ENCODE measurements at places on chromosomes 6 and 20.

- DNase-seq = no peak
These were observed 253.4 kb upstream of the TAB2 start for GRCh38 chr6:149064001-149064659.

- no peak for DNase-seq
These were observed 79.8 kb upstream of the EYS start for GRCh38 chr6:65786815-65787214.

GRCh38 chr6:33029328-33030184, 20.2 kb upstream of the HLA-DOA start:
- peak; percentile 77 for DNase-seq

DNA sequence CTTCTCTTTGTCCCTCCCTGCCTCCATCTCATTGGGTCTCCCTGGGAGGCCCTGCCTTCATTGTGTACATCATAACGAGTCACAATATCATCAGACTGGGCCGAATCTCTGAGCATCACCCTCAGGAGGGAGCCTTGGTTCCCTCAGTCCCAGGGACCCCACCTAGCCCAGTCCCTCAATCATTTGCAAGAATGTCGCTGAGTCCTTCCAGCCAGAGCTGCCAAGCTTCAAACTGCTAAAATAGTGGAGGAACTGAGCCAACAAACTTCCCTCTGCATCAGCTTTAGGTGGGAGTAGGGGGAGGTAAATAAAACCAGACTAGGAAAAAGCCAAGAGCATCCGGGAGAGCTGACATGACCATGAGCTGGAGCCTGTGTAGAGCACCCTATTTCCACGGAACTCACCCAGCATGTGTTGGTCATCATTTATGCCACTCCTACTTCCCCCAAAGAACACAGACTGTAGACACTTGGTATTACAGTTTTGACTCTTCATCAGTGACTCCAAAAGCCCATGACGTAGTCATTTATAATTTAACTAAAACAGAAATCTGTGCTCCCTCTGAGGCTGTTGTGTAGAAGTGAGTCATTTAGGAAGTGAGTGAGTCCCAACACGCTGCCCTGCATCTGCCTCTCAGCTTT, 28.8 kb upstream of the IL17A start:
- peak; percentile 54 for DNase-seq

- DNase-seq = no peak
These were observed 3.3 kb downstream of the ENTPD6 start for GRCh38 chr20:25198663-25199383.

DNA sequence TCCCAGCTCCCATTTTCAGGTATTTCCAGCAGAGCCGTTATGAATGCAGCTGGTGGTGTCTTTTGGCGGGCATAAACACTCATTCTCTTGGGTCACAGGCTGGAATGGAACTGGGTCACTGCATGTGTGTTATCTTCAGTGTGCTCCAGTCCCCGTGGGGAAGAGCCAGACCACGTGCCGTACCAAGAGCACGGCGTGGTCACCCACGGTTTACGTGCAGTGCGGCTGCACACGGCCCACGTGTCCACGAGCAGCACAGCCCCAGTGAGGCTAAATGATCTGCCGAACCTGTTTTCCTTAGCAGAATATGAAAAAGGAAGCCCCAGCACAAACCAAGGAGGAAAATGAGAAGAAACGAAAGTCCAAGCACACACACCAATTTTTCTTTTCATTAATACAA, 121.5 kb downstream of the IRF4 start:
- DNase-seq = no peak

GRCh38 chr20:14832630-14833029, 495.2 kb upstream of the FLRT3 start:
- peak; percentile 70 for DNase-seq

DNA sequence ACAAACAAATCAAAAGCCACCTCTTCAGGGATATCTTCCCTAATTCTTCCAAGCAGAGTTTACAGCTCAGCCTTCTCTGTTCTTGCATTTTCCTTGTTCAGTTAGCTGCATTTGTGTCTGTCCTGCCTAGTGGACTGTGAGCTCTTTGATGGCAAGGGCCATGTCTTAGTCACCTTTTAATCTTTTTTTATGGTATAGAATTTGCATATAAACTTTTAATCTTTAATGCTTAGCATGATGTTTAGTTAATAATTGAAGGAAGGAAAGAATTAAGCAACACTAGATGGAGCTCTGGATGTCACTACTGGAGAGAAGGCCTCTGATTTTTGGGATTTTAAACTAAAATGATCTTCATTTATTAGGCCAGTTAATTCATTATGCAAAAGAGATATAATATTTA, 12.1 kb downstream of the PPP2R5D start:
- DNase-seq = no peak

DNA sequence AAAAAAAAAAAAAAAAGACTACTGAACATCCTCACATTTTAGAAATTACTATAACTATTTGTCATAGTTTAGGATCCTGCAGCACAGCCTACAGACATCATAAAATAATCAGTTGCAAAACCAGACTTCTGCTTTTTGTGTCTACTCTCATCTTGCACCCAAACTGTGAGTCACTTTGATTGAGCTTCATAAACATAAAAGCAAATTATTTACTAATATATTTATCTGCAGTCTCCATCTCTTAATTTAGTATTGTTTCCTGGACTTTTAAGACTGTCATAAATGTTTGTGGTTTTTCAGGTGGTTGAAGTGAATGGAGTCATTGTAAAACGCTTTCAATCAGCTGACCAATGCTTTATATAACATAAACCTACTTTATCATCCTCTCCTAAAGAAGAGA, 14.8 kb upstream of the CALHM6 start:
- DNase-seq = no peak

GRCh38 chr6:1641343-1641885, 31.7 kb downstream of the FOXC1 start:
- DNase-seq = no peak

GRCh38 chr6:158620963-158621693, 23.4 kb downstream of the DYNLT1 start:
- DNase-seq = no peak

DNA sequence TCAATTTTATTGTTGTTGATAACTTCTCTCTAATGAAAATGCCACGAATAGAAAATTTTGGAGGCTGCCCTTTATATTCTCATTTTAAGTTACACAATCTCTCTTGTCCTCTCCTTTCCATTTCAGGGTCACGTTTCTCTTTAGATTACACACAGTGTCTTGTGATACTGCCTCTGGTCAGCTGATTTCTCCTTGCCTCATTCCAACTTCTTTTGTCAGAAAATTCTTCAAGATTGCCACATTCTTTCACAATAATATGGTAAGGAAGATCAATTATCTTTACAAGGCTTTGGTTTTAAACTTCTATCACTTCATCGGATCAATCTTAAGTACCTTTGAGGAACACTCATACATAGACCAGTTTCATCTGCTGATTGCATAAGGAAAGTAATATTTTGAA, 370.3 kb downstream of the RFPL4B start:
- no peak for DNase-seq

DNA sequence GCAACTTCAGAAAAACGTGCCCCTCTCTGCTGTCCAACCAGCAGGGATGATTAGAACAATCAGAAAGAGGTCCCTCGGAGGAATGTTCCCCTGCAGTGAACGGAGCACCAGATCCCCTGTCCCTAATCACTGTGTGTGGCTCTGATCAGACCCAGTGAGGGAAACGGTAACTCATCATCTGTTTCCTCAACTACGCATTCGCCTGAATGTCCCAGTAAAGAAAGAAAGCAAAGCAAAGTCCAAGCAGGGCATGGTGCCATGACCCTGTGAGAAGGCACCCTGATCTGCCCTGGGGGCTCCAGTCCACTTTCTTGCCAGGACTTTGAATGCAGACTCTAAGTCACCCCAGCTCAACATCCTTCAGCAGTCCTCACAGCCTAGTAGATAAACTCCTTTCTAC, 149.2 kb downstream of the LY86 start:
- DNase-seq = no peak

DNA sequence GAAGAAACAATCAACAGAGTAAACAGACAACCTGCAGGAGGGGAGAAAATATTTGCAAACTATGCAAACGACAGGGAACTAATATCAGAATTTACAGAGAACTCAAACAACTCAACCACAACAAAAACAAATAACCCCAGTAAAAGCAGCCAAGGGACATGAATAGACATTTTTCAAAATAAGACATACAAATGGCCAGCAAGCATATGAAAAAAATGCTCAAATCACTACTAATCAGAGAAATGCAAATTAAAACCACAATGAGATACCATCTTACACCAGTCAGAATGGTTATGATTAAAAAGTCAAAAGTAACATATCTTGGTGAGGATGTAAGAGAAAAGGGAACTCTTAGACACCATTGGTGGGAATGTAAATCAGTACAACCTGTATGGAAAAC, 215.0 kb downstream of the THBS2 start:
- no peak for DNase-seq

GRCh38 chr20:61254881-61255626, 3.0 kb downstream of the CDH4 start:
- DNase-seq = no peak

- no peak for DNase-seq
These were observed 210.0 kb upstream of the PRDM1 start for GRCh38 chr6:105875974-105876640.

DNA sequence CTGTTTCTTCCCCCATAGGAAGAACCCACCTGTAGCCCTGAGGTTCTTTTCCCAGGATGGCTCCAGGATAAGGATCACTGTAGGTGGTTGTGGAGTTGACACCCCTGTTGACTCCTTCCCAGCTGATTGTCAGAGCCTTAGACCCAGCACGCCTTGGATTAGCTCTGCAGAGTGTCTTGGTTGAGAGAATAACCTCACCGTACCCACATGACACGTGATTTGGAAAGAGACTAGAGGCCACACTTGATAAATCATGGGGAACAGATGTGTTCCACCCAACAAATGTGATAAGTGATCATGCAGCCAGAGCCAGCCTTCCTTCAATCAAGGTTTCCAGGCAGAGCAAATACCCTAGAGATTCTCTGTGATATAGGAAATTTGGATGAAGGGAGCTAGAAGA, 12.2 kb downstream of the BTN3A1 start:
- DNase-seq = no peak

DNA sequence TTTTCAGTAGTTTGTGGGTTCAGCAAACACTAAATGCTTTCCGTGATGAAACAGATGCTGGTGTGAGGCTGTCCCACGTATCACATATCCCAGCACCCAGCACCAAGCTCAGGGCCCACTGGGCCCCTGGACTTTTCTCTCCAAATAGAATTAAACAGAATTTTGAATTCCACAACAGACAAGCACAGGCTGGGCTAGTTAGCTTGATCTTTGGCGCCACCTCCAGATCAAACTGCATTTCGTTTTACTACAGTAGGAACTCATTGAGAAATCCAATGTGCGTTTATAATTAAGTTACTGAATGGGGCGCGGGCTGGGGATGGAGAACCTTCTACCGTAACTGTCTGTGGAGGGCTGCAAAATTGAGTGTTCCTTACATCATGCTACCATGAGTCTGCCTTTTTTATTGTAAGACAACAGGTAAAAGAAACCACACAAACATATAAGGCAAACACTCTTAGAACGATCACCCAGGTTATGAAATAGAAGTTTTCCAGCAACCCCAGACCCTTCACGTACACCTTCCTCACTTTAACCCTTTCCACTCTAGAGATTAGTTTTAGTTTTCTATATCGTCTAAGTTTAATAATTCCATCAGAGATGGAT, 107.8 kb downstream of the ZFP64 start:
- DNase-seq = no peak

GRCh38 chr6:56480654-56481337, 161.9 kb downstream of the DST start:
- no peak for DNase-seq

DNA sequence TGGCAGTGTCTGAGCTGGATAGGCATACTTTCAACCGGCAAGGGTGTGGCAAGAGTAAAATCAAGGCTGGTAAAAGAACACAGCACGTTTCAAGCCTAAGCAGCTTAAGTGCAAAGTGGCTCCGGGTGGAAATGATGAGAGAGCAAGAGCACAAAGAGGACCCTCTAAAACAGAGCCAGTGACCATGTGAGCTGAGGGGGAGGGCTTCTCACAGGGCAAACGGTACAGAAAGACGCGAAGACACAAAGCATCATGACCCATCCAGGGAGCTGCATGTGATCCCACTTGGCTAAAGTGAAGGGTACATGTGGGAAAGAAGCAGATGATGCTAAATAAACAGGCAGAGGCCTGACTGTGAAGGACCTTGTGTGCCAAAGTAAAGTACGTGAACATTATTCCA, 25.7 kb downstream of the FKBP5 start:
- DNase-seq = no peak

GRCh38 chr6:43050981-43051380, 2.7 kb downstream of the CUL7 start:
- DNase-seq = no peak
